NCI-H2107 (cell line): ENCODE measurements at places on chromosomes 2 and 18.

- DNase-seq = no peak
Observed at GRCh38 chr2:48984922-48985321, 169.4 kb downstream of the FSHR start.

DNA sequence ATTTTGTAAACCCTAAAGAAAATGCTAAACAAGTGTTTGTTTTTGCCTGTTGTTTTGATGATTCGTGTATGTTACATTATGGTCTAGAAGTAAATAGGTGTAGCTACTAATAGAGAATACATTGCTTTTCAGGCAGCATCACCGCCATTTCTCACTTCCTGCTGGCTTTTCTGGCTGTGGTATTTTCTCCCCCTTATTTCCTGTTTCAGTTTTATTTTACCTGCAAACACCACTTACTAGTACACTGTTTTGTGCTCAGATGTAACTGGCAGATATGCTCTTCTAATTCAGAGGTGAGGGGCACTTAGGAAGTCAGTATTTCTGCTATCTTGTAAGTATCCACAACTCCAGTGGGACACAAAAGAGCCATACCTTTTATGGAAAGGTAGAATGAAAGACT lies 38.1 kb upstream of the SLC3A1 start:
- DNase-seq = no peak

DNA sequence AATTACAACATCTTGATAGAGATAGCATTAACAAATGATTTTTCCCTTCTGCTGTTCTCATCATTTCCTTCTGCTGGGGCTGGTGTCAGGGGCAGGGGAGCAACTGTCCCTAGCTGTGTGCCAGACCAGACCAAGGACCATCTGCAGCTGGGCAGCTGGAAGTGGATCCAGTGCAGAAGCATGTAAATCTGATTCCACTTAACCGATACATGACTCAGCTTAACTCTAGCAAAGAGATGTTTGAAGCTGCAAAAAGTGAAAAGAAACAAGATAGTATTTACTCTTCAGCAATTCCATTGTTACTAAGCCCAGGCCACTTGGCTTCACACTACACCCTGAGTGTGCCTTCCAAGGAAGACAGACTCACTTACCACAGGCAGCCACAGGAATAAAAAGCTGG lies 151.1 kb downstream of the GALNT1 start:
- DNase-seq = no peak

DNA sequence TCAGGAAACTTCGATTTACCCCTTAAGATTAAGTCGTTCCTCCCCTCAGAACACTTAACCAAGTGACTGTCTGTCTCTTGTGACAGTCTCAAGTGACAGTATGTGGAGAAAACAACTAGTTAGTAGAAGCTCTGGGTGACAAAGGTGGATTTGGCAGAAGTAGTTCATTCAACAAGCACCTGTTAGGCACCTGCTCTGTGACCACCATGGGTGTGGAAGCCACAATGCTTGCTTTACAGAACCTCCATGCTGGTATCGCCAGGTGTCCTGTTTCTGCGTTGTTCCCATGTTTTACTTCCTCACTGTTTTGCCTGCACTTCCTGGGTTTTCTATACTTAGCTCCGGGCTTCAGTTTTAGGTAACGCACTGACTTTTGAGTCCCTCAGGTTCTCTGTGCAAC lies 337.4 kb upstream of the DCC start:
- no peak for DNase-seq

- DNase-seq = no peak
Observed at GRCh38 chr2:108354136-108354535, 23.6 kb upstream of the SULT1C4 start.

GRCh38 chr2:42184346-42184745 lies 15.2 kb downstream of the EML4 start:
- DNase-seq = no peak

DNA sequence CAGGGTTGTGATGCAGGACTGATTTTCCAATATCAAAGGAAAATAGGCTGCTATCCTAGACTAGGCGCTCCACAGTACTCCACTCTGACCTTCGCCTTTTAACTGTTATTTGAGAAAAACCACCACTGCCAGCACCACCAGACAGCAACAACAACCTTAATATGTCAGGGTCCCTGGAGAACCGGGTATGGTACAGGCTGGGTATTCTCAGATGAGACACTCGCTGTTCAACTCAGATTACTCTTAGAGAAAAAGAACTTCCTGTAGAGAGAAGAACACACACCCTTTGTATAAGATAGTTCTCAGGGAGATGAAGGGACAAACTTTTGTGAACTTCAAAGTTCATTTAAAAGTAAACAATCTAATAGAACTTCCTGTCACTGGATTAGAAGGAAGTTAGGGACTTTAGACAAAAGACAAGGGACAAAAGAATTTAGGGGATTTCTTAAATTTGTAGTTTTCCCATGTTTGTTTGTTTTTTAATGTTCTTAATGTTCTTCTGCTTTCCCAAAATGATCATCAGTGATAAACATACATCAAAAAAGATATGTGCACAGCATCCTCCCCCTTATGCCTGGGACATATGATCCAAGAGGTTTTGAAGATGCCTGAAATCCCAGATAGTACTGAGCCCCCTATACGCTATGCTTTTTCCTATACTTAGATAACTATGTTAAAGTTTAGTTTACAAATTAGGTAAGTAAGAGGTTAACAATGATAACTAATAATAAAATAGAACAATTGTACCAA lies 41.3 kb upstream of the PPP1R1C start:
- DNase-seq = no peak

DNA sequence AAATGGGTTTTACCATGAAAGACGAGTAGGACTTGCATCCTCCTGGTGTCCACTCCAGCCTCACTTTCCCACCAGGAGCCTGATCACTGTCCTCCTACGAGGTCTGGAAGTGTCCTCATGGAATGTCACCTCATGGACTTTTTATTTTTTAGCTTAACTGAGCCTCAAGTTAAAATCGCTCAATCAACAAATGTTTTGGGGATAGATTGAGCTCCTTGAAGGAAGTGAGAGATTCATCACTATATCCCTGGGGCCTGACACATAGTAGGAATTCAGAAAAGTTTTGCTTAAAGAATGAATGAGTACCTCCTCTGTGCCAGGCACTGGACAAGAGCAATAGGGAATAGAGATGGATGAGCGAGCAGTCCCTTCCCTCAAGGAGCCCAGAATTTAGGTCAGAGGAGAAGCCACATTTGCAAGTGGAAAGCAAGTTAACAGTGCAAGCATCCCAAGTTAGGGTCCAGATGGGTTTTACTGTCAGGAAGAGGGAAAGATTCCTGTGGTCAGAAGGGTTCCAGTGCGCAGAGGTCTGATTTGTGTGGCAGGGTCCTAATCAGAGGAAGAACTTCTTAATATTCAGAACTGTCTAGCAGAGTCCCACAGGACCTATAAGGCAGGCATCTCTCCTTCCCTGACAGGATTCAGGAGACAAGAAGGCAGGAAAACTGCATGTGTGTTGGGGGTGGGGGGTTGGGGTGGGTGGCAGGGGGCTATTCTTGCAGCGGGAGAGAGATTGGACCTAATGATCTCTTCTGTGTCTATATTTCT lies 67.0 kb downstream of the MYCN start:
- no peak for DNase-seq

DNA sequence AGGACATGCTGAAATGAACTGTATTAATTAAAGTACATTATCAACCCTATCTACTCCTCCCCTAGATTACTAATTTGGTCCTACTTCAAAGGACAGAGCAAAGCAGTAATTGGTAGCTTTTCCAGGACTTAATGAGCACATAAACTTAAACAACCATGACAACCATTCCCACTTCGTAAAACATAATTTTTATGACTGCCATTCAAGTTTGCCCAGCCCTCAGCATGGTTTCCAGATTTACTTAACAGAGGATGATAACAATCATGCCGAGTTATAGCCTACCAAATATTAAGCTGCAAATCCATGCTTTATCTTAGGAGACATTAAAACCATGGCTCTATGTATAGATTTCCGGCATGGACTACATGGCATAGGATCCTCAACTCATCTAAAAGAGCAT lies 401.1 kb upstream of the CHAC2 start:
- DNase-seq = no peak

DNA sequence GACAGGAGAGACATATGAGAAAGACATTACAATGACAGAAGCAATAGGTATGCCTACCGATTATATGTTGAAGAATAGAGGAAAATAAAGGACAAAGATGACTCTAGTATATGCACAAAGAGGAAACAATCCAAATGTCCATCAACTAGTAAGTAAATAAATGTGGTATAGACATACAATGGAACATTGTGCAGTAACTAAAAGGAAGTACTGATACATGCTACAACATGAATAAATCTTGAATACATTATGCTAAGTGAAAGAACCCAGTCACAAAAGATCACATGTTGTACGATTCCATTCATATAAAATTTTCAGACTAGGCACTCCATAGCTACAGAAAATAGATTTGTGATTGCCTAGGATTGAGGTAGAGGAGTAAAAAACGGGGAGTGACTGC lies 28.5 kb upstream of the PGAP1 start:
- DNase-seq = no peak

- DNase-seq = no peak
Observed at GRCh38 chr2:79660557-79660956, 147.7 kb downstream of the CTNNA2 start.

GRCh38 chr2:158217593-158217992 lies 115.9 kb downstream of the UPP2 start:
- DNase-seq = no peak

DNA sequence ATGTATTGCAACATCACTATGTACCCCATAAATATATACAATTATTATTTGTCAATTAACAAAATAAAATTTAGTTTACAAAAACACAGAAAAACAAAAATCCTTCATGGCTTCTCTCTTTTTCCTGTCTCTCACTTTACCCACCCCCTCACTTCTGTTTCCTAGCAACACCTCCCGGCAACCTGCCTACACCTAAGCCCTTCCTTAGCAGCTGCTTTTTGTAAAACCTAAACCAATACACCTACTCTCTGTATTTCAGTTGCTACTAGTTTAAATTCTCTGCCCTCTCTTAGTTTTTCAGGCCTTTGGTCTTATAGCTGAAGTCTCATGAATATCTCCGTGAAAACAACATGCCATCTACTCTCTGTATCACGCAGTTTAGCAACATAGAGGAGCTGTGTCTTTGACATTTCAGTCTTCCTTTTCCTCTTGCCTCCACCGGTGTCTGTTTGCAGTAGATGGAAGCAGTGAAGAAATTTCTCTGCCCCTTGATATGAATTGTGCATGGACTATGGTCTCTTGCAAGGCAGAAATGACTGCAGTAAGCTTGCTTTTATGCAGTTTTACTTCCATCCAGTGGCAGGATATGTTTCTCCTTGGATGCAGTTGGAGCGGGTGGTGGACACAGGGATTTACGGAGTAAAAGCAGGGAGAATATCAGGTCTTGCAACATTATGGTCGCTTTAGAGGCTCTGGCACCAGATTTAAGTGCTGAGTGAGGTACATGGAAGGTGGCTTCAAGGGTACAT lies 42.0 kb upstream of the ZDBF2 start:
- DNase-seq = no peak

GRCh38 chr2:101517758-101518271 lies 42.9 kb upstream of the RFX8 start:
- no peak for DNase-seq

DNA sequence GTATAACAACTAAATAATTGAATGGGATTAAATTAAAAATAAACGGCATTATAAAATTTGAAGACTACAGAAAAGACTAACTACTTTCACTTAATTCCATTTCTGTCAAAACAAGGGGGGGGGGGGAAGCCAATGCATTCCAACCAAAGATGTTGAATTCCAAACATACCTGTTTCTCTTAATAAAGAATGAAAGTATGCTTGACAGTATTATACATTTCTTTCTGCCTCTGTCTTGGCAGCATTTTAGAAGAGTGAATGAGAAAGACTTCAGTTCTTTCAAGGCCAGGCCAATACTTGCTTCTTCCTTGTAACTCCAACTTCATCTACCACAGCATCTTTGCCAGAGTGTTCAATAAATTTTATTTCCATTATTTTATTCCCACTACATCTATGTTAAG lies 65.9 kb downstream of the PDE11A start:
- DNase-seq = no peak

DNA sequence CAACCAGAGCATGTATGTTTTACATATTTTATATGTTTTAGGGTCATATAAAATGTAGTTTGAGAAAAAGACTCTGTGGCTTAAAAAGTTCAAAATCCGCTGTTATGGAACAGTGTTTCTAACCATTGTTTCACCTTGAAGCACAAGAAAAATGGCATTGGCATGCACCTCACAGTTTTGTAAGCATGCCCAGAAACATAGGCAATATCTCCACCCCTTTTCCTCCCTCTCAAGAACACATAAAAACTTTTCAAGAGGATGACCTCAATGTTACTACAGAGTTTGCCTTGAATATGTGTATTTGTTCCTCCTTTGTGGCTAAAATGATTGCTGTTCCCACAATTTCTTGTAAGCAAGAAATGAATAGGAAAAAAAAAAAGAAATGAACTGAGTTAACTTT lies 29.3 kb upstream of the SLC40A1 start:
- DNase-seq = no peak

DNA sequence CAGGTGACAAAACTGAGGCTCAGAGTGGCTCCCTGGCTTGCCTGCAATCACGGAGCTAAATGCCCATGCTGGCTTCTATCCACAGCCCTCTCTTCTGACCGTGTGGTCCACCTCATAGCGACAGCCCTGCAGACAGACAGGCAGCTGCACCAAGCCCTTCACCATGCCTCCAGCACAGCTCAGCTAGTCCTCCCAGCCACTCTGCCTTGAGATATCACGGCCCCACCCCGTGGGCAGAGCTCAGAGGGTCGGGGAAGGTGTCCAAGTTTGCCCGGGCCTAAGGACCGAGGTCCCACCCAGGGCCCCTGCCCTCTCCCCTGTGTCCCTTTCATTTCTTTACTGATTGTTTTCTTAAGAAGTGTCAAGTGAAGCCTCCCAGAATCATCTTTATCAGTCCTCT lies 128.2 kb upstream of the GLI2 start:
- DNase-seq = no peak

DNA sequence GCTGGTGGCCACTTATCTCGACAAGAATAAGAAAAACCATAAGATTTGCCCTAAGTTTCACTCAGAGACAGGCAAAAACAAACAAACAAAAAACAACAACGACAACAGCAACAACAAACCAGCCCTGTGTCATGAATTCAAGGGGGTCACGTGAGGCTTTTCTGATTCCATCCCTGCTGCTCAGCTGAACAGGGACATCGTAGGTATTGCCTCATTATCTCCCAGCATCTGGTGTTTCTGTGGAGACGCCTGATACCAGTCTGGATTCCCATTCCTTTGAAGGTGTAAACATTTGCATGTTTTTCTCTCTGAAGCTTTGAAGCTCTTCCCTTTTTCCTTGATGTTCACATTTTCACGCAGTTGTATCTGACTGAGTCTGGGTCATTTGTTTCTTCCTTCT lies 117.4 kb downstream of the KCNF1 start:
- no peak for DNase-seq

GRCh38 chr2:231861288-231861931 lies 64.8 kb downstream of the NPPC start:
- no peak for DNase-seq

DNA sequence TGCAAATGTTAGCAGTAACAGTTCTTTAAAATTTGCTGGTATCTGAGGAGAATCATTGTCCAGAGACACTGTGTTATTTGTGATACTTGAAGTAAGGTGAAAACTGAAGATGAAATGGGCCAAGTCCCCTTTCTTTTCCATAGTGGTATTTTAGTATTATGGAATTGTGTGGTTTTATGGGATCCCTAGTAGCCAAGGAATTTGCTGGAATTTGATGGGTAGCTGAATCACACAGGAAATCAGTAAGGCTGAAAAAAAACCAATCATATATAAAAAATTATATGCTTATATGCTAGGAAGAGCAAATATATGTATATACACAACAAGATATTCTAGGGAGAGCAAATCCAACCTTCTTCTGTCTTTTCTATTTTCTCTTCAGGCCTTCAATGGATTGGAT lies 54.2 kb upstream of the TACR1 start:
- DNase-seq = no peak
